ENCODE measurements at places on chromosomes 2 and 18.

DNA sequence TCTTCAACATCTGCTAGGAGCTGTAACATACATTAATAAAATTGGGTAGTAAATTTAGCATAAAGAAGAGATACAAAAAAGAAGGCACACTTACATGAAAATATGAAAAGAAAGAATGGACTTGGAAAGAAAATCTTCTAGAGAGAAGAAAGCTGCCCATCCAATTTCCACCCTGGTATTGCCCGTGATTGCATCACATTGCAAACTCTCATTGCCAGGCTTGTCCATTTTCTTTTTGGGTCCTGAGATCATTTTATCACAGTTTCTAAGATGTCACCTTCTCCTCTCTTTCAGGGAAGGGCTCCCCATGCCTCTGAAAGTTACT, 321.5 kb downstream of the RND3 start:
- no peak for DNase-seq
- no peak overlapping the region for H3K4me3 ChIP-seq
- H3K27me3 ChIP-seq, result no peaks in the 10 kb centered on the region
- no peaks in the 10 kb centered on the region for H3K36me3 ChIP-seq

DNA sequence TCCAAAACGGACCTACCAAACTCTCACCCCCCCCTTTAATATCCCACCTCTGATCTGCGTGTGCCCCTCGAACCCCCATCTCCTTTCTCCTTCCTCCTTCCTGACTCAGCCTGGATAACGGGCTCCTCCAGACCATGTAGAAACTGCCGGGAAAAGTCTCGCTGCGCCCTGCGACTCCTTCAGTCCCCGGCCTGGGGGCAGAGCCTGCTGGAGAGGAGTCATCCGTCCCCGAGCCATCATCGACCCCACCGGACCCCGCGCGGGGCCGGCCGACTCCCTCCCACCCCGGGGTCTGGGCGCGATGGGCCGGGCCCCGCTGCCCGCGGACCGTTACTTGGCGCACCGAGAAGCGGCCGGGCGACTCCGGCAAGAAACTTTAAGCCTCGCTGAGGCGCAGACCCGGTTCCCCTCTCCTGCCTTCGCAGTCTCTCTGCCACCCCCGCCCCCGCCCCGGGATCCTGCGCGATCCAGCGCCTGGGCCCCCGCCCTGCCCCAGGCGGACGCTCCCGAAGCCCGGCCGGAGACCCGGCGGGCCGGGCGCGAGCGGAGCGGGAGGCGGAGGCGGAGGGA, 3.4 kb downstream of the ZEB2 start:
- H3K27me3 ChIP-seq, result peaks cover 6% of the 10 kb centered on the region
- DNase-seq, result peak; percentile 37
- no peaks in the 10 kb centered on the region for H3K36me3 ChIP-seq
- peaks cover 65% of the 10 kb centered on the region for H3K4me1 ChIP-seq

DNA sequence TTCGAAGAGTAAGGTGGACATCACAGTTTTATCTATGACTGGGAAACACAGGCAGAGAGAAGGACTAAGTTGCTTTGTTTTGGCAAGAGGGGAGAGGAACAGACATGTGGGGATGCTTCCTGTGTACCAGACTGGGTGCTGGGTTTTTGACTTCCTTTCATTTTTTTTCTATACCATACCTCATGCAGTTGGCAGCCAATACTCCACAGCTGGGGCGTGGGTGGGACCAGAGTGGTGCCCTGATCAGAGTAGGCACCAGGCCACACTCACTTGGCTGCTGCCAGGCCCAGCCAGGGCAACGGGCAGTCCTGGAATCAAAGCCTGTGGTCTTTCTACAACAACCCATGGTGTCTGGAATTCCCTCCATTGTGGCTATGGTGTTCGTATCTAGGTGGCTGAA, 45.2 kb downstream of the SH3RF3 start:
- no peak for DNase-seq
- peaks cover 77% of the 10 kb centered on the region for H3K4me1 ChIP-seq
- H3K27me3 ChIP-seq, result no peaks in the 10 kb centered on the region
- peak overlapping the region; percentile 90 for H3K27ac ChIP-seq
- no peaks in the 10 kb centered on the region for H3K36me3 ChIP-seq

DNA sequence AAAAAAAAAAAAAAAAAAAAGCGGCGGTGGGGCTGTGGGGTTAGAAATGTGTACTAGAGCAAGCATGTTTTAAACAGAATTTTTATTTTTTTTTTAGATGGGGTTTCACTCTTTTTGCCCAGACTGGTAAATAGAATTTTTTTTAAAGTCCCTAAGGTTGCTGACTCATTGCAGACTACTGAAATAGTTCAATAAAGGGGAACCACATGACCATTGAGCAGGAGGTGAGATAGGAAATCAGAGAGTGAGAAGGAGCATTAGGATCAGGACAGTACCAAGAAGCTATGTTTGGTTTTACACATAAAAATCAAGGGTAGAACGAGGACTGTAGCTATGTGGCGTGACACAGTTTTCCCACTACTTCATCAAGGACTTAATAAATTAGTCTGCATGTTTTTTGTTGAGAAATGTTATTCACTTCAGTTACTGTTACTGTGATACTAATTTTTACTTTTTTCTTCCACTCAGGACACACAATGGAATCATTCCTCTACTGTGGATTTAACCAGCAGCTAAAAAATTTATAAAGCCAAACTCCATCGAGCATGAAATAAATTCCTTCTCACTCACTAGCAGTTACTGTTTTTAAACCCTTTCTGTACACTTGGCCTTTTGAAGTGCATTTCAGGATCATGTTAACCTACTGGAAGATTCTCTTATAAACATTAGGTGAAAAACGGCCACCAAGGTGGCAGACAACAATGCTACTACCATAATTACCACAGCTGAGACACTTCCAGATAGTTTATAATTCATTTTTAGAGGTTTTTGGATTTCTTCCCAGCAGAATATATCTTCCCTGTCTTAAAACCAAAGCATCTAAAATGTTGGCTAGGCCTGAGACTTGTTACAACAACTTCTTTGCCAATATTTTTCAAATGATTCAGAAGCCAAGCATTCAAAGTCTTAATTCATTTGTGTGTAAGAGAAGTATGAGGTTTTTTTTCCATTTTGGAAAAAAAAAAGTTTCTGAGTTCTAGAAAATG, 33.2 kb downstream of the LAMA1 start:
- no peaks in the 10 kb centered on the region for H3K4me1 ChIP-seq
- no peak for DNase-seq
- H3K4me3 ChIP-seq, result no peak overlapping the region
- H3K27me3 ChIP-seq, result peaks cover 22% of the 10 kb centered on the region
- H3K27ac ChIP-seq, result no peak overlapping the region
- H3K36me3 ChIP-seq, result no peaks in the 10 kb centered on the region

Data from left ventricle myocardium inferior (tissue), 1 donor.